Ammon's horn (tissue), 1 donor: ENCODE measurements at places on chromosomes 16 and 17.
A peak's percentile ranks its signal among the peaks of the same experiment; 100 is the strongest.

- DNase-seq: no peak
Observed at GRCh38 chr17:5068236-5068635, 10.0 kb upstream of the ZFP3 start.

DNA sequence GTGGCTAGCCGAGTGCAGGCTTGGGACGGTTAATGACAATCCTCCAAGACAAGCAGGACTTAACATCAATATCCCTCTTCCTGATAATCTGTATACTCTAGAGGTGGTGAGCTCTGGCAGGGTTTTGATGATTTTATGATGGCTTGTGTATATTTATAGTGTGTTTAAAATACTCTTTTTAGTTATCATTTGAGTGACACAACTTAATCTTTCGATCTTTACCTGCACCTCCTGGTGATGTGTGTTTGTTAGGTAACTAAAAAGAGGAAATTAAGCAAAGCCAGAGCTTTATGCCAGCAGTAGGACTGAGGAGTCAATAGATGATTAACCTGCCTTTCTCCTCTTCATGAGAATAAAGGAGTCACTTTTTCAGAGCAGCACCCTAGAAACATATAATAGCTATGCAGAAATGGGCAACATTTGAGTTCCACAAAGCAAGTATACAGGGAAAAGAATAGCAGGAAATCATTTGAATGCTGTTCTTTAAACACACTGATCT lies 210.5 kb downstream of the IRX3 start:
- no peak for DNase-seq

GRCh38 chr16:27238591-27238990 lies 30.0 kb downstream of the NSMCE1 start:
- no peak for DNase-seq

- no peak for DNase-seq
Observed at GRCh38 chr16:2979669-2980226, 498 bp downstream of the PKMYT1 start.

DNA sequence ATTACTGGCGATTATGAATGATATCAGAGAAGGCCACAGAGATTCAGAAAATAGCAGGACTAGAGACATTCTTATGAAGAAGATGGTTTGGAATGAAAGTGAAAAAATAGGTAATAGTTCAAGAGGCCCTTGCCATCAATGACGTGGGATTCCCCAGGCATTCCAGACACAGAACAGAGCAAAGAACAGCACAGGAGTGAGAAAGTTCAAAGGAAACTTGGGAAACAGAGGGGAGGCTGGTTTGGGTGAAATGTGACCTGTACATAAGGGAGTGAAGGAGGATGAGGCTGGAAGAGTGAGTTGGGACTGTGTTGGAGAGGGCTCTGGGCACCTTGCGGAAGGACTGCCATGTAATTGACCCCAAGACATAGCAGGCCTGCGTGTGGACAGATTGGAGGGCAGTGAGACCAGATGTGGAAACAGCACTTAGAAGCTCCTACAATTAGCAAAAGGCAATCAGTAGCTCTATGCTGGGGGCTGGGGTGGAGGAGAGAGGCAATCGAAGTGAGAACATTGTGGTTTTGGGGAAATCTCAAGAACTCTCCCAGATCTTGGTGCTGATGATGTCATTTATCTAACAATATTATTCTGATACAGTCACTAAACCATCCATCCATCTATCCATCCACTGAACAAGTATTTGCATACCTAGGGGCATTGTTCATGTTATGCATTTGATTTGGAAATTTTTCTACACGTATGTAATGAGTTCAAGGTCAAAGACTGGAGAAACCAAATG lies 365.3 kb upstream of the ZFHX3 start:
- DNase-seq: no peak

GRCh38 chr17:30308406-30308805 lies 16.7 kb upstream of the BLMH start:
- no peak for DNase-seq

GRCh38 chr16:16910666-16911065 lies 531.7 kb downstream of the NPIPA7 start:
- no peak for DNase-seq

DNA sequence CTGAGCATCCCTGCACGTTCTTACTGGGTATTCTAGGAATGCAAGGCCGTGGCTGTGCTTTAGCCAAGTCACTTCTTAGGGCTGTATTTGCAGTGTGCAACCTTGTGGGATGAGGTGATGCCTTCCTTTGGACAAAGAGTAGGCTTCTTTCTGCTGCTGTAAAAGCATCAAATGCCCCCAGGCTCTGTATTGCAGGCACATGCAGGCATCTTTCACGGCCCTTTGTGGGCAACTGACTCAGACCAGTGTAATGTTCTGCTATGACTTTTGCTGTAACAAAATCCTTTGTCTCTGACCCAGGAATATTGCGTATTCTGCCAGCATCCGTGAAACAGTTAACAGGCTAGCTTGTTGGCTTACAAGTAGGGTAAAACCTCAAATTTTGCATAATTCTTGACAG lies 30.9 kb upstream of the GCSH start:
- DNase-seq: no peak

DNA sequence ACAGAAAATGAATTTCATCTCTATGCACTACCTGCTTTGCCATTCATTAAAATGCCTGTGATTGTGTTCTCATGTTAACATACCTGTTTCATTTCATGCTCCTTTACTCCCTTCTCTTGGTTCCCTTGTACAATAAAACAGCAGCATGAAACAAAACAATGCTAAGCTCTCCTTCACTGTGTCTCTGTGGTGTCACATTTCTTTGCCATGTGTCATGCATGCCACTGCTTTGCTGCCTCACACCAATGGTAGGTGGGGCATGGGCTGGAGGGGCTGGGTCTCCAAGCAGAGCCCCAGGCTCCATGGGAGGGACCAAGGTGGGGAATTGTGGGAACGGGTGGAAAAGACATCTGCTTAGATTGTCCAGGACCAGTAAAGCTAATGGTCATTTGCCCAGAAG lies 83.6 kb downstream of the RGS9 start:
- no peak for DNase-seq

GRCh38 chr16:87407511-87408112 lies 15.5 kb downstream of the MAP1LC3B start:
- DNase-seq: no peak

DNA sequence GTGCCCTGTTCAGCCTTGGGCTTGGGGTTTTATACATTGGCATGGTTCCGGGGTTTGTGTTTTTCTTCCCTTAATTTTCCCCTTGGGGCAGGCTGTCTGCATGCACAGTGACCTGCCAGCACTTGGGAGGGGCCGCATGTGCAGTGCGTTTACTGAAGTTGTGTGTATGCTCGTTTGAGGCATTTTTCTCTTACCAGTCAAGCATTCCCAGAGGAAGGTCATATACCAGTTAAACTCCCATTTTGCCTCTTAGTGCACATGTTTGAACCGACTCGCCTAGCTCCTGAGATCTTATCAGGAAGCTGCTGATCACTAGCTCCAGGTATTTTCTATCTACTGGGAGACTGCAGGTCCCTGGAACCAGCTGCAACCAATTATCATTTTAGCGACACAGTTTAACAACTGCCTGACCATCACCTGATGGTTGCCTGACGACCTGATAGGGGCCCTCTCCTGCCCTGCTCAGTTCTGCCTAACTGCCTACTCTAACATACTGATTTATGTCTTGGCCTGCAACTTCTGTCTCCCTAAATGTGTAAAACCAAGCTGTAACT lies 51.4 kb downstream of the MFSD11 start:
- no peak for DNase-seq

GRCh38 chr17:15290605-15291004 lies 25.5 kb upstream of the PMP22 start:
- DNase-seq: no peak

- no peak for DNase-seq
Observed at GRCh38 chr17:41116297-41116696, 1.9 kb downstream of the KRTAP4-11 start.

GRCh38 chr16:22763437-22764080 lies 50.4 kb upstream of the HS3ST2 start:
- DNase-seq: no peak

DNA sequence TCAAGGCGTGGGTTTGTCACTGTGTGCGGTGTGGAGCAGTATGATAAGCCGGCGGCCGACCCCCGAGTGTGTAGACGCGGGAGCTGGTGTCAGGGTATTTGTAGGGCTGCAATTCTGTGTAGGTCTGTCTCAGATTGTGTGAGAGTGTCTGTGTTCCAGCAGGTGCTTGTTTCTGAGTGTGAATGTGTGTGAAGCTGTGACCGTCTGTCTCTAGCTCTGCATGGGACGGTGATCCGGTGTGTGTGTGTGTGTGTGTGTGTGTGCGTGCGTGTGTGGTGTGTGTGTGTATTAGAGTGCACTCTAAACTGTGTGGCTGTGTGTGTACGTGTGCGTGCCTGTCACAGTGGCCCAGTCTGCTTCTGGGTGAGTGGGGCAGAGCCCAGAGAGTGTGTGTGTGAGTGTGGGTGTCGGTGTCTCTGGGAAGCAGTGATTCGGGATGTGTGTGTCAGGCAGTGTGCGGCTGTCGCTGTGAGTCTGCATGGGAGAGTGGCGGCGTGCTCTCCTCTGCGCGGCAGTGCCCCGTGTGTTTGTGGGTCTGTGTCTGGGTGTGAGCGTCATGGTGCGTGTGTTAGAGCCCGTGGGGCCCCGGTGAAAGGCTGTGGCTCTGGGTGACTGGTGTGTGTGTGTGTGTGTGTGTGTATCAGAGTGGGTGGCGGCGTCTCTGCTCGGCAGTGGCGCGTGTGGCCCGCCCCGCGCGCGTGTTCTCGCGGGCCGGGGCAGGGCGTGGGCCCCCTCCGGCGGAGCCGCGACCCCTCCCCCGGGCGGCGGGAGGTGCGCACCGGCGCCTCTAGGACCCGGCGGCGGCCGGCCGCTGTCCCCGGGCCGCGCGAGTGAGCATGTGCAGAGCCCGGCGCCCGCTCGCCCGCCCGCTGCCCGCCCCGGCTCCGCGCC lies at the start of gene WSCD1:
Gene WSCD1, plus strand, starts transcription at position 841 of the 891 bp plus-strand sequence. CDS start 10,280 bp downstream, outside the sequence.
- DNase-seq: peak; percentile 45

- DNase-seq: no peak
Observed at GRCh38 chr17:20995164-20995872, 47.5 kb downstream of the USP22 start.

- no peak for DNase-seq
Observed at GRCh38 chr16:57140931-57141668, 44.7 kb downstream of the PSME3IP1 start.

GRCh38 chr16:86367291-86368072 lies 142.8 kb upstream of the FOXF1 start:
- no peak for DNase-seq

- peak; percentile 75 for DNase-seq
Observed at GRCh38 chr17:57577751-57578607, 167.1 kb downstream of the CCDC182 start.

DNA sequence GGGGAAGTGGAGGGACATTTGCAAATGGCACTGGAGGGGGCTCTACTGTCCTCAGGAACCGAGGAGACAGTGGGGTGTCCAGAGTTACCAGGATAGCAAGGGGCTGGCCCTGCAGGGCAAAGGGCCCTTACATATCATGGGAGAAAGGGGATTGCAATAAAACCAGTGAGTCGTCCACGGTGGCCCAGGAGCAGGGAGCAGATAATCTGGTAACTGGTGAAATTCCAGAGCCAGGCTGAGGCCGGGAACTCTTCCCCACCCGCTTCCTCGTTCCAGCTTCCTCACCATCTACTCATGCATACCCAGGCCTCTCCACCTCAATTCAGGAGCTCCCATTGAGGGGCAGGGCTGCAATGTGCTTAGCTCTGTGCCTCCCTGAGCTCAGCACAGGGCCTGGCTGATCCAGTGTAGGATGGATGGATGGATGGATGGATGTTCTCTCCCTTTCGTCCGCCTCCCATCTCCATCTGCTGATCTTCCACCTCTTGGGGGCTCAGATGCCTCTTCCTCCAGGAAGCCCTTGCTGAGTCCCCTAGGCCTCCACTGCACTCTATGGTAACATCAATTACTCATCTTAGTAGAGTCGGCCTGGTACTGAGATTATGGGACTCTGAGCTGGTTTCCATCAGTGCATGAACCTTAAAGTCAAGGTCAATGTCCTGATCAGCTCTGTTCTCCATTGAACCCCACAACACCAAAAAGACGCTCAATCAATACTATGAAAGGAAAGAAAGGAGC lies 41.2 kb upstream of the NDRG4 start:
- no peak for DNase-seq
